ENCODE measurements at places on chromosomes 7 and 10.

GRCh38 chr7:105854498-105854897 lies 21.9 kb downstream of the ATXN7L1 start:
- no peak for DNase-seq

DNA sequence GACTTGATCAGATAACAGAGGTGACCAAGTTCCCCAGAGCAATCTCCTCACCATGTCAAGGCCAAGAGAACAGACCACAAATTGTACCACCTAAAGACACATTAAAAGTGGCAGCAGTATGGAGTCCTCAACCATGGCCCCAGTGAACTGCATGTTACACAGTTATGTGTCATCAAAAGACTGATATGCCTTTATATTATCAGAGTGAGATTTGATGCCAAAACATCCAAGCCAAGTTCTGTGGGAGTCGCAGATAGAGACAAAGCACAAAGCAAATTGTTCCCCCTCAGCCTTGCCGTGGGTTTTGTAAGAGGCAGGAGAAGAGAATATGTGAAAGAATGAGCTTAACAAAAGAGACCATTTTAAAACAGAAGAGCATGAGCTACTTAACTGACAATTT lies 39.2 kb upstream of the TES start:
- DNase-seq, result no peak

DNA sequence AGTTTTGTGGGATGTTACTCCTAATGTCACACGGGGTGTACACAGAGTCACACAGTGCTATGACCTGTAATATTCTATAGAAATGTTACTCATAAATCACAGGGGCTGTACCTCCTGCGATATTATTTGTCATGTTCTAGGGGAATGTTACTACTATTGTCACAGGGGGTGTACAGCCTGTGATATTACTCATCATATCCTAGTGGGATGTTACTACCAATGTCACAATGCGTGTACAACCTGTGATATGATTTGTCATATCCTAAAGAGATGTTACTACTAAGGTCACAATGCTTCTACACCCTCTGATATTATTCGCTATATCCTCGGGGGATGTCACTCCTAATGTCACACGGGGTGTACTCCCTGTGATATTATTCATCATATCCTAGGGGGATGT lies 7.6 kb upstream of the CCZ1B start:
- DNase-seq, result no peak

GRCh38 chr7:98321301-98321700 lies 39.8 kb downstream of the BRI3 start:
- no peak for DNase-seq

- no peak for DNase-seq
Observed at GRCh38 chr7:46513447-46513848, 592.4 kb upstream of the IGFBP3 start.

- DNase-seq, result peak; percentile 96
Observed at GRCh38 chr10:75234017-75234682, 1.6 kb downstream of the COMTD1 start.

Data from hematopoietic multipotent progenitor cell treated with erythropoietin and hydrocortisone succinate and interleukin-3 and kit ligand, for 17 days (in vitro differentiated cells).